ENCODE measurements at places on chromosomes 6 and 20.
A peak's percentile ranks its signal among the peaks of the same experiment; 100 is the strongest.

DNA sequence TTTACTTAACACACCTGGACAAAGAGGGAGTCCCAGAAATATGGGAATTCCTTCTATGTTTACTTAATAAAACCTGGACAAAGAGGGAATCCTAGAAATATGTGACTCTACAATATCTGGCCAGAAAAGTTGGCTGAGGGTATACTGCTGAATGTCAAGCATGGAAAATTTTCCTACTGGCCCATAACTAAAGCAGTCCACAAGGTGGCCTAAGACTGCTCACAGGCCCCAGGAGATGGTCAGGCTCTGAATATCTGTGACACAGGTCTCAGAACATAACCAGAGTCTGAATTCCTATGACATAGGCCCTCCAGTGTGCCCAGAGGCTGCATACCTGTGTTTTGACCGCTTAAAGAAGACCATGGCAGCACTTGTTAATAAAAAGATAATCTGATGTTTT is 578.2 kb upstream of the NRSN1 start:
- no peak for DNase-seq

GRCh38 chr6:106736502-106736901 is 107.1 kb downstream of the QRSL1 start:
- DNase-seq: no peak

DNA sequence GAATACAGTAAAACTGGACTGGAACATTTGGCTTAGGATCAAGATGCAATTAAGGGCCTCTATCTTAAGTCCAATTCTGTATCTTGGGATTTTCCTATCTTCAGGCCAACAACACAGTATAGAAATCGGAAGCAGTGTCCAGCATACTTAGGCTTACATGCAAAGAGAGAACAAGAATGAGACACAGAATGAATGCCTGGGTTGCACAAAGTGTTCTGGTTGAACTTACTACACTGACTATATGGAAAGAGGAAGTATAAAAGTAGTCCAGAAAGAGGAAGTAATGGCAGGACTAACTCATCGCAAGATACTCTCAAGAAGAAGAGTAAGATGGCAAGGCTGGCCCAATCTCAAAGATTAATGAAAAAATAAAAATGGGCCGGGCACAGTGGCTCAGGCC is 87.6 kb downstream of the BTBD9 start:
- DNase-seq: no peak

DNA sequence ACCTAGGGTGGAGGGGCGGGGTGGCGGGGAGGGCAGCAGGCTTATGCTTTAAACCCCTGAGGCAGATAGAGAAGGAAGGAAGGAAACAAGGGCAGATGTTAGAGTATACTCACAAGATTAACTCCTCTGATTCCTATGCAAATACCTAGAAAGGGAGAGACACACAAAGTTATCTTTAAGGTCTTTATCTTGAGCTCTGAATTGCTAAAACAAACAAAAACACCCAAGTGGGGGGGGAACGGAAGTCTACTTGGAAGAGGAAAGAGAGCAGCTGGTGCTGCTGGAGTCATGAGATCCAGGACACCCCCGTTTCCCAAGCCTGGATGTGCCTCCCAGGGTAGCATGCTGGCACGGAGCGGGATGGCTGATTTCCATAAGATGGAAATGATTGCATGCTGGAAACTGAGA is 43.4 kb downstream of the PLAGL1 start:
- DNase-seq: no peak

DNA sequence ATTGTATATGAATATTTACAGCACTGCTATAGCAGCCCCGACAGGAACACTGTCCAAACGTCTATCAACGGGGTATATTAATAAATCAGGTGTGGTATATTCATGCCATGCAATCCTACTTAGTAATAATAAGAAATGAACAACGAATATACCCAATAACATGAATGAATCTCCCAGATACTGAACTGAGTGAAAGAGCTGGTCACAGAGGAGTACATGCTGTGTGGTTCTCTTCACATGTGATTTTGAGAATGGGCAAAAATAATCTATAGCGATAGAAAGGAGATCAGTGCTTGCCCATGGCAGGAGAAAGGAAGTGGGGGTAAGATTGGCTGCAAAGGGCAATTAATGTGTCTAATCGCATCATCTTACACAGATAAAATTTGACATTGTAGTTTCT is 3.7 kb upstream of the TAAR6 start:
- DNase-seq: no peak

GRCh38 chr20:48794360-48794759 is 33.4 kb downstream of the PREX1 start:
- DNase-seq: no peak

- no peak for DNase-seq
Observed at GRCh38 chr6:30611150-30611855, 5.7 kb downstream of the PPP1R10 start.

GRCh38 chr6:119446609-119447008 is 97.0 kb upstream of the MAN1A1 start:
- peak; percentile 87 for DNase-seq

DNA sequence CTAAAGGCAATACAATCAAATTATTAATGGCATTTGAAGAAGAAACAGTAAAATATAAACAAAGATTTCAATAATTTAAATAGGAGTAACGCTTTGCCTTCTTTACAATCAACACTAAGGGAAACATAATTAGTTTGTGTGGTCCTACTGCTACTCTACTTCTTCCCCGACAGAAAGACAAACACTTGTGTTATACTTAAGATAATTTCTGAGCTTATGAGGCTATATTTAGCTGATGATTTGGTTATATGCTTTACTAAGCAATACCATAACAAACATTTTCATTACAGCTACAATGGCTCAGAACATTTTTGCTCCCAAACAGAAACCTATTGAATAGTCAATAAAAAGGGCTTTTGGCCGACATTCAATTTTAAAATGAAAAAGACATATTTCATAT is 1217.2 kb upstream of the GJE1 start:
- no peak for DNase-seq

GRCh38 chr20:34074101-34074760 is 37.8 kb downstream of the EIF2S2 start:
- DNase-seq: no peak

GRCh38 chr6:91816335-91816734 is 1229.5 kb upstream of the MAP3K7 start:
- DNase-seq: no peak

- DNase-seq: no peak
Observed at GRCh38 chr20:48411245-48411644, 416.6 kb downstream of the PREX1 start.

- no peak for DNase-seq
Observed at GRCh38 chr20:36744243-36744642, 1.6 kb downstream of the NDRG3 start.

DNA sequence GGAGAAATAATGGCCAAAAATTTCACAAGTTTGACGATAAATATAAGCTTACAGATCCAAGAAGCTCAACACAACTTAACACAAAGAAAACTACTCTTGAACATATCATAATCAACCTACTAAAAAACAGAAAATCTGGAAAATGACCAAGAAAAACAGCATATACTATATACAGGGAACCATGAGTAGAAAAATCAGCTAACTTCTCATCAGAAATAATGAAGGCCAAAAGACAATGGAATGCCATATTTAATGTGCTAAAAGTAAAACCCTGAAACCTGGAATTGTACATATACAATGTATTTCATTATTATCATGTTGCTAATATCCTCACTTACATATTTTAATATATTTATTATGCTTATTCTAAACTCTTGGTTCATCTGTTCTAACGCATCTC is 25.3 kb downstream of the MAPK13 start:
- no peak for DNase-seq

DNA sequence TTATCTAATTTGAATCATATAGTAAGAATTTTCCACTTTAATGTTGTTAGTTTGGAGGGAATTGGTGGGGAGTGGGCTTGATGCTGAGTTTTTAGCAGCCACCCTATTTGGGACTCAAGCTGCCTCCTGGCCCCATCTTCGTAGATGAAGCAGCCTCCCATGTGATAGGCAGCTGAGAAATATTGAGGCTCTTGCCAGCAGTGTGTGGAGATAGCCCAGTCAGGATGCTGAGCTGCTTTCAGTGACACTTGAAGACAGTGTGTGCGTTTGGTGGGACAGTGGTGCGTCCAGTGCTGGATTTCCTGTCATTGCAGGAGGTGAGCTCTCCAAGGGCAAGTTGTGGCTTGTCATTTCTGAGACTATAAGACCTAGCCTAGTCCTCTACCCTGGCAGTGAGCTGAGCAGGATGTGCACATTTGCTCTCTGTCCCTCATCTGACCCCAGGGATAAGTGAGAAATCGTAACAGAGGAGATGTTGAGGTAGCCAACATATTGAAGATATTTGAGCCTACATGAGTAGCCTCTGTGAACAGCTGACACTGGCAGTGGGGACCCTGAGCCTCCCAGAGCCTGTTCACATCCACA is 47.9 kb upstream of the RNF8 start:
- DNase-seq: no peak

GRCh38 chr6:39881851-39882530 is 52.3 kb downstream of the MOCS1 start:
- no peak for DNase-seq

DNA sequence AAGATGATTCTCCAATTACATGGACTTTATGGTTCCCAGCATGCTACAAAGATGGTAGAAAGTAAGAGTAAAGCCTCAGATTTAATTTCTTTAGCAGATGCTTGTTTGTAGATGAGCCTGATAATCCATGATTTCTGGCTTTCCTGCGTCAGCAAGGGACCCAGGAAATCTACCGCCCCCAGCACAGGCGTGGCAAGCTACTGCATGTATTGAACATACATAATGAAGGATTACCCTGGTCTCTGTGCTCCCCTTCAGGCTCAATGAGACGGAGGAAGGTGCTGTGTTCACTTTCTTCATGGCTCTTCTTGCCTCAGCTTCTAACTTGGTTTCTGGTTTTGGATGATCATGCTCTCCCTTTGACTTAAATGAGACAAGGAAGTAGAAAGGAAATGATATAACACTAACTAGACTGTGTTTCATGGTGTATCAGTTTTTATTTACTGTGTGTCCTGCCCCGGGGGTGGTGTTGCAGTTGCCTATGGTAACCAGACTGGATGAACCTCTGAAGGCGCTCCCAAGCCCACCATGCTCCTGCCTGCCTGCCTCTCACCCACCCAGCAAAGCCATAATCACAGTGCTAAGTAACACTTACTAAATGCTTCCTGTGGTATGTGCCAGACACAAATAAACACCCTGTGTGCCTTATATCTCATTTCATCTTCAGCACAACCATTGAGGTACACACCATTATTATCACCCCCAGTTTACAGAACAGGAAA is 17.9 kb downstream of the GCM1 start:
- no peak for DNase-seq

DNA sequence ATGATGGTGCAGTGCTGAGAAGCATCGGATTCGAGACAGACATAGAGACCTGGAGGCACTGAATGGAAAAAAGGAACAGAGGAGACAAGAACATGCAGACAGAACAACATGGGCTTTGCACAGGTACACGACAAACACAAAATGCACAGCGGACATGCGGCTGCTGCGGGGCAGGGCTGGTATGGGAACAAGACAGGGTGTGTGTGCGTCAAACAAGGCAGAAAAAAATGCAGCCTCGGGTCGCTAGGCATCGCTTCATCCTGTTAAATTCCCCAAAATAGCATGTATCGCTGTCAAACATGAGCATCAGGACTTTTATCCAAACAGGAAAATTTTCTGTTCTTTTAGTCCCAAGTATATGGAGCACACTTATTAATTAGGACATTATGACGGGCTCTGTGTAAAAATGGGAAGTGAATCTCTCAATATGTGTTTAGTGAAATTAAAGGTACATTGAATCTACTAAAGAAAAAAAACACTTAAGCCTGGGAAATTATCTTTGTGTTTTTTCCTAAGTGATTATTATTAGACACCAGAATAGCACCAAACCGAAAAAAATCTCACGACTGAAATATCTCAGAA is 36.1 kb upstream of the TBXT start:
- no peak for DNase-seq

DNA sequence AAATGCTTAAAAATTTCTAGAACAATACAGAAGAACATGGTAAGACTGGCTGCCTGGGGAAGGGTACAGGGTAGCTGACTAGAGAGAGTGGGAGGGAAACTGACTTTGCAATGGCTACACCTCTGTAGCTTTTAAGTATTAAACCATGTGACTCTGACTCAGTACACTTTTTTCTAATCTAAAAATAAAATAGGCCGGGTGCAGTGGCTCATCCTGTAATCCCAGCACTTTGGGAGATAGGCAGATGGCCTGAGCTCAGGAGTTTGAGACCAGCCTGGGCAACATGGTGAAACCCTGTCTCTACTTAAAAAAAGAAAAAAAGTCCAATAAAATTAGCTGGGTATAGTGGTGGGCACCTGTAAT is 18.5 kb downstream of the ATP9A start:
- DNase-seq: peak; percentile 83

All from renal cortical epithelial cell (primary cell).